ENCODE measurements at places on chromosomes 5 and 9.
A peak's percentile ranks its signal among the peaks of the same experiment; 100 is the strongest.

- DNase-seq = no peak
Observed at GRCh38 chr5:61790678-61791077, 458.6 kb downstream of the ZSWIM6 start.

GRCh38 chr5:175889910-175890684, 18.7 kb downstream of the CPLX2 start:
- DNase-seq = peak; percentile 57

DNA sequence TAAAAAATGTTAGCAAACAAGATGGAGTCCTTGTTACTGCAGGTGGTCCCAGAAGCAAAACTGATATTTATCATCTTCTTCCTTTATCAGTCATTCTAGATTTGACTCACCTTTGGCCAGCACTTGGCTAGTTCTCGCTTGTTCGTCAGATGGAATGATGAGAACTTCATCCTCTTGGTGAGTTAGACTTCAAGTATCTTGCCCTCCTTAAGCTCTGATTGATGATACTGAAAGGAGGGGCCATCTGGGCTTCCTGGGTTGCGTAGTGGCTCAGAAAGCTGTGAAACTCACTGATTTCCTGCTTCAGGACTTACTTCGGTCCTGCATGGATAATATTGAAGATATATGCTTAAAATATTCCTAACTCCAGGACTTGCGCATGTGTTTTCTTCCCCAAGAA, 1248.2 kb upstream of the CDH9 start:
- no peak for DNase-seq

DNA sequence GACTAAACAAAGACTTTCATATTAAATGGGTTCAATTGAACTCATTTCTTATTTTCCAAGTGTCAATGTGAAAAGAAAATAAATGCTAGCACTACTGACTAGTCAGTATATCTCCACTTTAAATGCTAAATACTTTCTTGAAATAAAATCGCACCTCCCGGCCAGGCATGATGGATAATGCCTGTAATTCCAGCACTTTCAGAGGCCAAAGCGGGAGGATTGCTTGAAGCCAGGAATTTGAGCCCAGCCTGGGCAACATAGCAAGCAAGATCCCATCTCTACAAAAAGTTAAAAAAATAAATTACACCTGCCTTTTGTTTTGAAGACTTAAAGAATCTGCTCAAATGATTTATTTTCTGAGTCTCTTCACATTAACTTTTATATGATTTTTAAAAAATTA, 34.7 kb downstream of the WDR36 start:
- no peak for DNase-seq

- no peak for DNase-seq
Observed at GRCh38 chr5:55191165-55191564, 18.2 kb upstream of the CDC20B start.

- DNase-seq = no peak
Observed at GRCh38 chr5:151202381-151203139, 21.3 kb downstream of the CCDC69 start.

DNA sequence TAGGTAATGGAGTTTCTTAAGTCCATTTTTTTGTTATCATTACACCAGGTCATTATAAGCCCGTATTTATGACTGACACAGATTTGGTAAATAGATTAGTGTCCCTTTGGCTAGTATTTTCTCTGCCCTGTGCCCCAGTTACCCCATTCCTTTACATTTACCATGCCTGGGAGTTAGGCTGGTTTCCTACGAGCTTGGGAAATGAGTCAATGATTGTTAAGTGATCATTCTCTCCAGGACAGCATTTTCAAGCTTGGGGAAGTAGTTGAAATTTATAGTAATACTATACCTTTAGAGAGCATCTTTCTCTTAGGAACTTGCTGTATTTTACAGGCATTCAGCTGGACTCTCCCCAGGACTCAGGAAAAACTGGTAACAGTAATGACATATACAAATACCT, 573.1 kb downstream of the TLE4 start:
- DNase-seq = no peak

DNA sequence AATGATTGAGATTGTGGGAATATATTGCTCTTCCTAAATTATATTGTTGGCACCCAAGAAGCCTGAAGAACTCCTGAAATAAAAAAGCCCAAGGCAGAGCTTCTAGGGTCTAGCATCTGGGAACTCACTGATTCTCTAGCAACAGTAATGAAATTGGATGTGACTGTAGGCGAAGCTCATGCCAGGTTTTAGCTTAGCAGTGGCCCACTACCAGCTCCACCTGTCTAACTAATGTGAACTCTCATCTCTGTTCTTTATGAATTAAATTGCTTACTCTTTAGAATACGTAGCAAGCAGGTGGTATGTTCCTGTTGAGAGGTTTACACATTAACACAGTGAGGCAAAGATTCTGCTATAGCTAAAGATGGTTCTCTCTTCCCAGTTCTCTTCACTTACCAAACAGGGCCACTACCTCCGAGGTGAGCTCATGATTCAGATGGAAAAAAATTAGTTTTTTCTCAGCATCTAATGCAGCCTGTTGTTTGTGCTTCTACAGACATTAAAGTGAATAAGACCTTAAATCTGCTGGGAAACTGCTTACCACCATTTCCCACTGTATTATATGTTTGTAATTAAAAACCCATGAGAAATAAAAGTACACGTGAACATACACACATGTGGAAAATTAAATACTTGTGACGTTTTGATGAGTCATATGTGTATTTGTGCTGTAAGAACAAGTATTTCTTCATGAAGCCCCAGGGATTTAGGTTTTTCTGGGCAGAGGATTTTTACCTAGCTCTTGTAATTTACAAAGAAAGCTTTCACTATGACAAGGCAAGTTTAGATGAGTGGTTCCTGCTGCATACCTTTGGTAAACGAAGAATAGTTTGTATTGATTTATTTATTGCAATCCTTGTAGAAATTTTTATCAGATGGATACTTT, 360.1 kb downstream of the KDM4C start:
- no peak for DNase-seq

DNA sequence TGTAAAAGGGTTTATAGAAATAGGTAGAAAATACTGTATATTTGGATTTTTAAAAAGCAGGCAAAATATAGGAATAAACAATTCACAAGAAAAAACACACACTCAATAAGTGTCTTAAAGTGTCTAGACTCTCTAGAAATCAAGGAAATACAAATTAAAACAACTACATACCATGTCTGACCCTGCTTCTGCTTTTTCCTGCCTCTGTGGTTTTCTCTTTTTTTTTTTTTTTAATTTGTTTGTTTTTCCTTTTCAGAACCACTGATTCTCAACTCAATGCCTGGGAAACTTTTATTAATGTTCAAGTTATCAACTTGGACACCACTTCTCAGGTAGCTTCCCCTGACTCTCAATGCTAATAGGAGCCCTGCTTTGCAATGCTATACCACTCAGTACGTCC, 25.5 kb upstream of the TAS2R1 start:
- DNase-seq = no peak

DNA sequence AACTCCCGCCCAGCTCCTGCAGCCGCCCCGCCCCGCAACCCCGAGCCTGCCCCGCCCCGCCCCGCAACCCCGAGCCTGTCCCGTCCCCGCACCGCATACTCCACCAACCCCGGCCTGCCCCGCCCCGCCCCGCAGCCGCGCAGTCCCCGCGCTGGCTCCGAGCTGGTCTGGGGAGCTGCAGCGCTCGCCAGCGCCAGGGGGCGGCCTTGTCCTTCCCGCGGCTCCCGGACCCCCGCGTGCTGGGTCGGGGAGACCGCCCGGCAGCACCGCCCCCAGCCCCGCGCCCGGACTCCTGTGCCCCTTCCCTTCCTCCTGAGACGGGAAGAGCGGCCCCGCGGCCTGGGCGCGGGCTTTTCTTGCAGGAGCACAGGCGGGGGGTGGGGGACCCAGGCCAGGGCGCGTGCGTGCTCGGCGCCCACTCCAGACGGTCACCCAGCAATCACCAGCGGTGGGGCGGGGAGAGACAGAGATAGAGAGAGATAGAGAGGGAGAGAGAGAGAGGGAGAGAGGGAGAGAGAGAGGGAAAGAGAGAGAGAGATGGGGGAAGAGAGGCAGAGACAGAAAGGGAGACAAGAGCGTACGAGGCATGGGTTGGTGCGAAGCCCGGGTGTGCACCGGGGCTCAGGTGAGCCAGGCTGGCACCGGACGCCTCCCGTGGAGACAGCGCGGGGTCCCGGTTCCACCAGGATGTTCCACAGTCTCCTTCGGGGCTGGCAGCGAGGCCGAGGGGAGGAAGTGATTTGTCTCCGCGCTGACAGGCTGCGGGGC, 14.7 kb upstream of the TMEM250 start:
- peak; percentile 67 for DNase-seq

DNA sequence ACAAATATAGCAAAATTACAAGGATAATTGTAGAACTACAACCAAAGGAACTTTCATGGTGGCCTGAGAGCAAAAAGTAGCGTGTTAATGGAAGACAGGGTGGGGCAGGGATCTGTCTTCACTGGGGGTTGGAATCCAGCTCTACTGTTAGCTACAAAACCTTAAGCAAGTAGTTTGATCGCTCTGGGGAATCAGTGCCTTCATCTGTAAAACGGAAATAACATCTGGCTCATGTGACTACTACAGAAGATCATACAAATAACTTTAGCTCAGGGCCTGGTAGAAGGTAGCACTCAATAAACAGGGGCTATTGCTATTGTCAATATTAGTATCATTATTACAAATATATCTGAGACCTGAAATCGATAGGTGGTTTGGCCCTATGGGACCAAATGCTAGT, 40.4 kb downstream of the ZNF608 start:
- DNase-seq = no peak

- no peak for DNase-seq
Observed at GRCh38 chr5:176339304-176339703, 22.3 kb downstream of the KIAA1191 start.

DNA sequence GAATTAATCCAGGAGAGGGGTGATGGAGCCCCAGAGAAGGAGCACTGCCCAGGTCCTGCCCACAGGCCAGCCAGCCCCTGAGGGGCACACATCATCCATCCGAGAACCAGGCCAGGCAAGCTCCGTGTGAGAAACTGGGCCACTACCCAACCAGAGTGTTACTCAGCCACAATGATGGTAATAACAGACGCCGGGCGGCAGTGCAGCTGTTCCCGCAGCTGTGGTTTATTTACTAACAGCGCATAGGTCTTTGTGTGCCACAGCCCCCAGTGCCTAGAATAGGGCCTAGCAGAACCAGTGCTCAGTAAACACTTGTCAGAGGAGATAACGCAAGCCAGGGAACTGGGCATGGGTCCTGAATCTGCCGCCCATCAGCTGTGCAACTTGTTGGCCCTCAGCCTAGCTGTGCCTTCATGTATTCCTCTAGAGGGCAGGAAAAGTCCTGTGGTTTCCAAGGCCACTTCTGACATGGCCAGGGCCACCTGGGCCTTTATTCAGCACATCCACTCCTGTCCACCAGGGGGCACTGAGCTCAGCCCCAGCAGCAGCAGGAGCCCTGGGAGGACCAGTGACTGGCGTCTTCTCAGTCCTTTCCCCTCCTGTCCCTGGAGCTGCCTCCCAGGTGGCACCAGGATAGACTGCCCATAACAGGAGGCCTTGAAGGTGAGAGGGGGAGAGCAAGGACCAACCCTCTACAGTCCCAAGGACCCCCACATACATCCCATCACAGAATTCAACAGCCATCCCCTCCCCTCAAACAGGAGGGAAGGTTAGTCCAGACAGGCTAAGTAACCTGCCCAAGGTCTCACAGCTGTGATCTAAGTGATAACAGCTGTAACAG, 2.1 kb downstream of the MXD3 start:
- peak; percentile 84 for DNase-seq

GRCh38 chr9:82598241-82599039, 464.5 kb downstream of the RASEF start:
- DNase-seq = no peak

DNA sequence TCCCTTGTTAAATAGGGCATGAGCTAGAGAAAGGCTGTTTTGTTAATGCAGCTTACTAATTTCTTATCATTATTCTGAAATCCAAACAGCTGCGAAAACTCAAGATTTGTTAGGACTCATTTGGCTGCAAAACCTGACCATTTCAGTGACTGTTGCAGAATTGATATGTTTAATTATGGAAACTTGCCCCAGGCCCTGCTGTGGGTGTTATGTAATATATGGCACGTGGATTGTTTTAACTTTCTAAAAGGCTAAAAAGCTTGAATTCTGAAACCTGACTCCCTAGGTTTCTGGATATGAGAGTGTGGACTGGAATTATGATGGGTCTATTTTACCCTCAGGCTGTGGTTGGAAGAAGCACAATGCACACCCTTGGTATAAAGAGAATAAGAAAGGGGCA, 4.4 kb downstream of the IL9 start:
- DNase-seq = no peak

DNA sequence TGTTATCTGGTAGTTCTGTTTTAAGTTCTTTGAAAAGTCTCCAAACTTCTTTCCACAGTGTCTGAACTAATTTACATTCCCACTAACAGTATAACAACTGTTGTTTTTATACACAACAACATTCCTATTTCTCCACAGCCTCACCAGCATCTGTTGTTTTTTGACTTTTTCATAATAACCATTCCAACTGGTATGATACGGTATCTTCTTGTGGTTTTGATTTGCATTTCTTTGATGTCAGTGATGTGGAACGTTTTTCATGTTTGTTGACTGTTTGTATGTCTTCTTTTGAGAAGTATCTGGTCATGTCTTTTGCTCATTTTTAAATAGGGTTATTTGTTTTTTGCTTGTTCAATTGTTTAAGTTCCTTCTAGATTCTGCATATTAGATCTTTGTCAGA, 12.6 kb upstream of the GRAMD2B start:
- no peak for DNase-seq

DNA sequence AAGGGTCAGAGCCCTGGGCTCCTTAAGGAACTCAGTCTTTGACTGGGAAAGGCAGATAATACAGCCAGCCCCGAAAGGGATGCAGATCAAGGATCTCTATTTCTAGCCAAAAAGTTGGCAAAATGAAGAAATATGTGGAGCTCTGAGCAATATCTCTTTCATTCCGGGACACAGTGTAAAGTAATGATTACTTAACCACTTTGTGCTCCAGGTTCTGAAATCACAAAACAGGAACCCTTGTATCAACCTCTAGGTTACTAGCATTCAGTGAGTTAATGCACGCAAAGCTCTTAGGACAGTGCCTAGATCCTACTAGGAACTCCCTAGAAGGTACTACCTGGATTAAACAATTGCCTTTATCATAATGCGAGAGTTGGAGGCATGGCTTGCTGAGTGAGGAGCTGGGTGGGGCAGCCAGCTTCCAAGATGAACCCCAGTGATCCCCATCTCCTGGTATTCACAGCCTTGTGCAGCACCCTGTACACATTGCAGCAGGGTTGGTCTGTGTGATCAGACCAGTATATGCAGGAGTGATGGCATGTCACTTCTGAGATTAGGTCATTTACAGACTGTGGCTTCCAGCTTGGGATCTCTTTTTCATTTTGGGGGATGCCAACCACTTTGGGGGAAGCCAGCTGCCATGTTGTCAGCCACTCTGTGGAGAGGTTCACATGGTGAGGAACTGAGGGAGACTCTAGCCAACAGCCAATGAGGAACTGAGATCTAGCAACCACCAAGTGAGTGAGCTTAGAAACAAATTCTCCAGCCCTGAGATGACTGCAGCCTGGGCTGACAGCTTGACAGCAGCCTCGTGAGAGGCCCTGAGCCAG, 103.1 kb upstream of the SLC44A1 start:
- peak; percentile 33 for DNase-seq

GRCh38 chr9:8261737-8262136, 462.2 kb upstream of the DMAC1 start:
- DNase-seq = peak; percentile 25

- peak; percentile 51 for DNase-seq
Observed at GRCh38 chr9:129640871-129641749, 841 bp downstream of the ASB6 start.

GRCh38 chr9:83707518-83707767, 315 bp downstream of the UBQLN1 start:
- DNase-seq = no peak

GRCh38 chr5:156253130-156253529, 73.8 kb upstream of the SGCD start:
- DNase-seq = no peak

GRCh38 chr9:136759001-136759400, 958 bp upstream of the LCN8 start:
- no peak for DNase-seq

Data from hematopoietic multipotent progenitor cell treated with erythropoietin and hydrocortisone succinate and interleukin-3 and kit ligand, for 4 days (in vitro differentiated cells).